ENCODE measurements at places on chromosomes 1 and 21.

GRCh38 chr1:160374306-160375110 lies 7.6 kb downstream of the NHLH1 start:
- no peak for DNase-seq

DNA sequence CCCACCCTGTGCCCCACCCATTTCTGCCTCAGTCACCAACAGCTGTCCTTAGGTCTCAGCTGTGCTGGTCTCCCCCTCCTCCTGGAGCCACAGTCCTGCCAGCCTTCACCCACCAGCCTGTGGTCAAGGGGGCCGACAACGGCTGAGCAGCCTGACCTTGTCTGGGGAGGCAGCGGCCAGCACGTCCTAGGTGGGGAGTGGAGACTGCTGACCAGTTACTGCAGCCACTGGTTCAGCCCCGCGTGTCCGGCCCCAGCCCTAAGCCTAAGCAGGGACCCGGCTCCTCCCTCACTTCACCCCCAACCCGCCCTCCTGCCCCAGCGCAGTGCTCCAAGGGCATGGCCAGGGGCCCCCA lies 79.2 kb downstream of the MORN1 start:
- DNase-seq = no peak

GRCh38 chr1:18191481-18192155 lies 84.0 kb downstream of the IGSF21 start:
- DNase-seq = no peak

GRCh38 chr1:151147132-151147503 lies 687 bp upstream of the SEMA6C start:
- DNase-seq = no peak

GRCh38 chr21:45305836-45306235 lies 18.1 kb upstream of the POFUT2 start:
- no peak for DNase-seq

All from HS-27A (cell line).